ENCODE measurements at places on chromosomes 5 and 9.

GRCh38 chr5:35052838-35053237 lies 5.1 kb upstream of the AGXT2 start:
- DNase-seq, result no peak

DNA sequence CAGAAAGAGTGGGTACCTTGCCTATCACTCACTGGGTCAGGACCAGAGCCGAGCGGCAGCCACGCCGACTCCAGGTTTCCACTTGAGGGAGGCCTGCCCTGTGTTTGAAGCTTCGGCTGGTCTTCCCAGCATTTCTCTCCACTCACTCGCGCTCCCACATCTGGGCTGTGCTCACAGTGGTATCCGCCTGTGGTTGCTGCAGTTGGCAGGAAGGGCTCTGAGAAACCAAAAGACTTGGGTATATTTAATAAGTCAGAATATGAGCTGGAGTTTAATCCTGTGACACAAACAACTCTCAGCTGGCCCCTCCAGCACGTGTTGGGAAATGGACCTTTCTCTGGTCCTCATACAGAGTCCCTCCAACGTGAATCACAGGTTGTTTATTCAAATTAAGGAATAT lies 70.9 kb downstream of the SPRY4 start:
- no peak for DNase-seq

DNA sequence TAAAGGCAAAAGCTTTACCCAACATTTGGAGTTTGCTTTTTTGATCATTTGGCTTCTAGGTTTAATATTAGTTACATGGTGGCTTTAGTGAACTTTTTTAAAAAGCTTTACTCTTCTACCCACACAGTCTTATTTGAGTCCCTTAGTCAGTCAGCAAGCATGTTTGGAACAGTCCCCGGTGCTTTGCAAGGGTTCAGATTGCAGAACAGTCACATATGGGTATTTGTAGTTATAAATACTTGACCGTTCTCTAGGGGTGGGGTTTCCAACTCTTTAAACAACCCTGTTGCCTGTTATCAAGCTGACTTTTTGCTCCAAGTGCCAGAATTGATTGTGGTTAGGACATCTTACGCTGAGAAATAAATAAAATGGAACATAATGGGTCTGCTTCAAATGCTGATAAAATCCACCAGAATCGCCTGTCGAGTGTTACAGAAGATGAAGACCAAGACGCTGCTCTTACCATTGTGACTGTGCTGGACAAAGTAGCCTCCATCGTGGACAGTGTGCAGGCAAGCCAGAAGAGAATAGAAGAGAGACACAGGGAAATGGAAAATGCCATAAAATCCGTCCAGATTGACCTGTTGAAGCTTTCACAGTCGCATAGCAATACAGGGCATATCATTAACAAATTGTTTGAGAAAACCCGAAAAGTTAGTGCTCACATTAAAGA lies at the start of gene CAVIN4:
TSS of gene CAVIN4 (plus strand) at position 304 of the 673 bp plus-strand sequence. CDS start at position 369, 65 bp downstream.
- DNase-seq, result no peak

GRCh38 chr5:131228646-131229045 lies 35.2 kb upstream of the CDC42SE2 start:
- no peak for DNase-seq

DNA sequence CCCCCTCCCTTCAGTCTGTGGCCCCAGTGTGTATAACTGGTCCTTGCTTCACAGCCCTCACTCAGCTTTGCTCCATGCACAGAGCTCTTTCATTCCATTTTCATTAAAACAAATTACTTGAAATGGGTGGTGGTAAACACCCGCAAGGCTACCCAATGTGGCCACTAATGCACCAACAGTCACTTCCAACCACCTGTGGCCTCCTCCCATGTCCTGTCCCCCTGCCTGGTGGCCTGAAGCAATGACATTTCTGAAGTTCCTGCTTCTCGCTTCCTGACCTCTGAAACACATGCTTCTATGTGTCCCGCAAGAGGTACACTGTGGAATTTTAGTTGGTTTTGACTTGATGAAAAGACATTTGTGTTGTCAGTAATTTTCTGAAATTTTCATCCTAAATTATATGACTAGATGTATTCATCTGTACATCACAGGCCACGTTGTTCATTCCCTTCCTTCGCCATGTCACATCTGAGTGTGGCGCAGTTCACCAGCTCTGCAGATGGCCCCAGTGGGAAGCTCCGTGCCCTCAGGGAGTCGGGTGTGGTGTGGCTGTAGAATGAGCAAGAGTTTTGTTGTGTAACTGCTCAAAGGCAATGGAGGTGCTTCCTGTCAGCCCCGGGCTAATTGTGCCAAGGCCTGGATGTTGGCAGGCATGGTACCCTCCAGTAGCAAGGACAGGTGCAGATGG lies 9.6 kb downstream of the ROPN1L start:
- DNase-seq, result no peak

- no peak for DNase-seq
Observed at GRCh38 chr5:132677191-132677590, 3.4 kb downstream of the IL4 start.

DNA sequence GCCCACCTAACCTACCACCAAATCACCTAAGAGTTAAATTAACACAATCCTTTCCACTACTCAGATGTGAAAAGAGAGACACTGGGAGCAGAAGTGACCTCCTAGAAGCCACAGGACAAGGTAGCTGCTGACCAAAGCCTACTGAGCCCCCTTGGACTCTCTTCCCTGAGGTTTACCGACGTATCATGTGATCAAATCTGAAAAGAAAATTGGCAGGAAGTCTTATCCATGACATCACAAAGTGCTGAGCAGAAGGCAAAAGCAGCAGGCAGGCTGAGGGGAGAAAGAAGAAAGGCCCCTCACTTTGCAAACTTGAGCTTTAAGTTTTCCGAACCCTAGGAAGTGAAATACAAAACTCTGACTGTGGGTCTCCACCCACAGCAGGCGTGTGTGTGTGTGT lies 11.1 kb downstream of the PRELID2 start:
- DNase-seq, result no peak

GRCh38 chr5:34043099-34043876 lies at the start of gene C1QTNF3:
Gene C1QTNF3, minus strand, starts transcription at chr5:34043213. Its CDS starts 88 bp downstream, at chr5:34043125.
- DNase-seq, result no peak

GRCh38 chr9:16329671-16330113 lies 540.8 kb downstream of the BNC2 start:
- no peak for DNase-seq

DNA sequence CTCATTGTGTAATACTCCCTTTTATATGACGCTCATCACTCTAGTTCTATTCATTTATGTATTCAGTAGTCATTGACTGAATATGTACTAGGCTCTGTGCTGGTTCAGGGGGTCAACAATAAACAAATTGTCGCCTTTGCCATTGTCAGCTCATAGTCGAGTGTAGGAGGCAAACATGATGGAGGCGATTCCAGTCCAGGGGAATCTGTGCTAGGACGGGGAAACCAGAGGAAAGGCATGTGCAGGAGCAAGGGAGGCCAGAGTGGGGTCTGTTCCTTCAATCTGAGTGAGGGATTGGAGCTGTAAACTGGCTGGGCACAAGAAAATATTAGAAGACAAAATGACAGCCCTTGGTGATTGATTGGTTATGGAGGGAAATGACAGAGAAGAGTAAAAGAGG lies 83.9 kb downstream of the ANGPTL2 start:
- no peak for DNase-seq

GRCh38 chr9:137396227-137396626 lies 26.7 kb downstream of the EXD3 start:
- no peak for DNase-seq

DNA sequence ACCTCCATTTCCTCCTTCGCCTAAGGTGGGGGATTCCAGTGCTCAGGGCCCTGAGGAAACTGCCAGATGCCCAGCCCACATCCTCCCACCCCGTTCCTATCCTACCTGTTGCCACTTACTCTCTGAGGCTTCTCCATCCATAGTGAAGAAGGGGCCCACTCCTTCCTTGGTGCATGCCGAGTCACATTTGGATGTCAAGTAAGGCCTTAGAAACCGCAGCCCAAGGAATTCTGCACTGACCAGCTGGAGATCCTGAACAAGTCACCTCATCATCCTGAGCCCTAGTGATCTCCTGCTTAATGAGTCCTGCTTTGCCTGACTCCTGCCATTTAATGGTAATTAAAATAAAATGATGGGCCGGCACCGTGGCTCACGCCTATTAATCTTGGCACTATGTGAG lies 6.7 kb upstream of the TNIP1 start:
- DNase-seq, result no peak

DNA sequence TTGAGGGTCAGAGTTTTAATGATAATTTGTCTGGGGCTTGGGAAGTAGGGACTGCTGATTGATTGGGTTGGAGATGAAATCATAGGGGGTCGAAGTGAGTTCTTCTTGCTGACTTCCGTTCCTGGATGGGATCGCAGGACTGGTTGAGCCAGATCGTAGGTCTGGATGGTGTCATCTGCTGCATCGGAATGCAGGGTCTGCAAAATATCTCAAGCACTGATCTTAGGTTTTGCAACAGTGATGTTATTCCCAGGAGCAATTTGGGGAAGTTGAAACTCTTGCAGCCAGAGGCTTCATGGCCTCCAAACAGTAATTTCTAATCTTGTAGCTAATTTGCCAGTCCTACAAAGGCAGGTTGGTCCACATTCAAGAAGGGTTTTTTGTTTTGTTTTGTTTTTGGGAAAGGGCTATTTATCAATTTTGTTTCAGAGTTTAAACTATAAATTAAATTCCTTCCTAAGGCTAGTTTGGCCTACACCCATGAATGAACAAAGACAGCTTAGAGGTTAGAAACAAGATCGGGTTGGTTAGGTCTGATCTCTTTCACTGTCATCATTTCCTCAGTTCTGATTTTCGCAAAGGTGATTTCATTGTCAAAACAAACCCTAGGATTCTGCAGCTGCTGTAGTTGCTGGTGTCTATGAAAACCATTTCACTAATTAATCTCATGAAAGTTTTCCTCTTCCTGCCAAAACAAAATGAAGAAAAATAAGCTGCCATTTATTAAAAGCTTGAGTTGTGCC lies 388.0 kb downstream of the TMEM232 start:
- DNase-seq, result no peak

- no peak for DNase-seq
Observed at GRCh38 chr5:59197911-59198310, 615.0 kb downstream of the RAB3C start.

- DNase-seq, result no peak
Observed at GRCh38 chr5:67287510-67288268, 91.1 kb upstream of the CD180 start.

- no peak for DNase-seq
Observed at GRCh38 chr5:6719417-6719816, 6.2 kb downstream of the TENT4A start.

GRCh38 chr9:111662576-111663300 lies 1.3 kb downstream of the GNG10 start:
- DNase-seq, result no peak

DNA sequence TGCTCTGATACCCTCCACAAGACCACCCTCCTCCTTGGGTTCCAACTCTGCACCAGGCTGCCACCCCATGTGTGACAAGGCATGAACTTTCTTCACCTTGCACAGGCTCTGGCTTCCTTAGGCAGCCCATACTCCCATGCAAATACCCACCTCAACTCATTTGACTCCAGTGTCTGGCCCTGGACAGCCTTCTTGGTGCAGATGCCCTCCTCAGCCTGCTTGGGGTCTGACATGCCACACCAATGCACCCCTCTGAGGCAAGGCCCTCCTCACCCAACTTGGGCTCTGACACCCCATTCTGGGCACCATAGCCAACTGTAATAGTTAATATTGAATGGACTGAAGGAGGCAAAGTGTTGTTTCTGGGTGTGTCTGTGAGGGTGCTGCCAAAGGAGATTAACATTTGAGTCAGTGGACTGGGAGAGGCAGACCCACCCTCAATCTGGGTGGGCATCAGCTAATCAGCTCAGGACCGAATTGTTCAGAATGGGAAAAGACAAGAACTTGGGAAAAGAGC lies 115.0 kb upstream of the EPB41L4A start:
- DNase-seq, result no peak

DNA sequence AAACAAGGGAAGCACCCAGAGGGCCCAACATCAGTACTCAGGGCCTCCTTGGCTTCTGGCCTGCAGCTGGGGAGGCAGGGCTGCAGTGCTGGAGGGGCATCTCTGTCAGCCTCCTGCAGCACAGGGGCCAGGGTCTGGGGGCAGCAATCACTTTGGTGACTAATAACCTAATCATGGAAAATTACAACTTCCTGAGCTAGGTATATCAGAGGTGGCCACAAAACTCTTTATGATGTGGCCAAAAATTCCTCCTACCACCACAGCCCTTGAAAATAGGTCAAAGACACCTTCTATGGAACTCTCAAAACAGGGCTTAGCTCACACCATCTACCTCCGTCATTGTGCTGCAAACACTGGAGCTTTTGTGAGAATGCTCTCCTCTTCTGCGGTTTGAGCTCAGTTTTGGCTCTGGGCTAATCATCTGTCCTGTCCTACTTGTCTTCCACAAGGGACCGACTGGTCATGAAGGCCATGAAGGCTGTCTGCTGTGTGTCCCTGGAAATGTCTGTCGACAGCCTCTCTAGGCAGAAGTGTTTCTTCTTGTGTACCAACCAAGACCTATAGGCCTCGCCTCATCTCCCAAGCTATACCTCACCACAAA lies 28.6 kb downstream of the CSF2 start:
- peak; percentile 13 for DNase-seq

DNA sequence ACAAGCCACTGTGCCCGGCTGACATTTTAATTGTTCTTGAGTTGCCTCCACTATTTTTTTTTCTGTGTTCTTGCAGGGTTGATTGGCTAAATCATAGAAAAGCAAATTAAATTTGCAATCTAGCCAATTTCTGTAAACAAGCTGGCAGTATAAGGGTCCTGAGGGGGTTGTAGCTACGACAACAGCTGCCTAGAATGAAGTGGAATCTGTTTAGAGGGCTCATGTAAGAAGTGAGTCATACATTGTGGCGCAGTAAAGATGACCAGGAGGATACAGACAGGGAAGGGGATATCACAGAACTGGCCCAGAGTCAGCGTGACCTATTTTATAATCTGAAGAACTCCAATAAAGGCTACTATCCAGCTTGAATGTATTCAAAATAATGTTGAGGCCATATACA lies 82.2 kb upstream of the TLE1 start:
- DNase-seq, result no peak

- no peak for DNase-seq
Observed at GRCh38 chr5:174720612-174721529, 3.5 kb upstream of the MSX2 start.

- DNase-seq, result no peak
Observed at GRCh38 chr9:90307891-90308290, 334.7 kb downstream of the DIRAS2 start.

- DNase-seq, result no peak
Observed at GRCh38 chr5:159241946-159242552, 21.0 kb upstream of the UBLCP1 start.

- DNase-seq, result no peak
Observed at GRCh38 chr5:33921002-33921401, 15.2 kb upstream of the RXFP3 start.

DNA sequence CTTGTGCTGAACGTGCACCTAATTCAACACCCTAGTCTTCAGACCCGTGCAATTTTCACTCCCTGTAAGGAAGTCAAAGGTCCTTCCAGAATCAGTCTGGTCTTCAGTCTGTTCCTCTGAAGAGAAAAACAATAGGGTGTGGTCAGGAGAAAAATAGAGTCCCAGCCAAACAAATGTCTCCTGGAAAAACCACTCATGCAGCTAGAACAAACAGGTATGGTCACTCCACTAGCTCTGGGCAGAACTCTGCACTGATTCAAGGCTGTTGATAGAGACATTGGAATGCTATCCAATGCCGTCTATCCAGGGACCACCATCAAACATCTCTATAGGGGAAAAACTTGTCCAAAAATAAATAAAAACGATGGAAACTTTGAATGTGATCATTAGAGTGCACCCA lies 81.8 kb upstream of the MAP3K1 start:
- DNase-seq, result no peak

- DNase-seq, result no peak
Observed at GRCh38 chr5:4295663-4296339, 700.2 kb downstream of the IRX1 start.

GRCh38 chr9:78575771-78576170 lies 278.8 kb downstream of the PSAT1 start:
- DNase-seq, result no peak

- no peak for DNase-seq
Observed at GRCh38 chr5:166281433-166281832, 2010.0 kb upstream of the WWC1 start.

All from stimulated activated CD4-positive, alpha-beta T cell treated with anti-CD3 and anti-CD28 coated beads, Interleukin-1b, Interleukin-23, amount 100 ng/mL, for 1 hour (primary cell).